ENCODE measurements at places on chromosomes 3 and 15. TPM values are rescaled to one million over a fixed set of nuclear protein-coding genes. Genes with fewer than 3 reads are reported as not detected.

UACA gene
- total RNA-seq = 38.0 TPM

GRCh38 chr3:157353652-157354051, 83.0 kb upstream of the PTX3 start:
- no peak for DNase-seq

DNA sequence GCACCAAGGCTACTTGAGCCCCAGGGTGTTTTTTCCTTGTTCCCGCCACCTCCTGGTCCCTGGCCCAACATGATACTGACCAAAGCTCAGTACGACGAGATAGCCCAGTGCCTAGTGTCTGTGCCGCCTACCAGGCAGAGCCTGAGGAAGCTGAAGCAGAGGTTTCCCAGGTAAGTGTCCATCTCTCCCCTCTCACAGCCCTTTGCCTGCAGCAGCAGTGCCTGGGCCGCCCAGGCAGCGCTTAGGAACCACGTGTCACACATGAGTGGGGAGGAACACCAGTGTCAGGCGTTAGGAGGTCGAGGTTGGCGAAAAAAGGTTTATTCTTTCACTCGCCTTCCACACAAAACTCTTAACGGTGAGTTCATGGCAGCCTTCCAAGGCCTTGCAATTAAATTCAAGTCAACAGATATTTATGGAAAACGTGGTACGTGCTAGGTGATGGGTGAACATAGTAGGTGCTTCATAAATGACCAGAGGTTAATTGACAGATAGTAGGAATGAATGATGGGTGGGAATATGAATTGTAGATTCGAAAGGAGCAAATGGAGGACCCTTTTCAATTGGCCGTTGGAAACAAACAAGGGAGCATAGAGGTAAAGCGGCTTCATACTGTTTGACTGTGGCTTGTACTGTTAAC, 486 bp downstream of the CDIN1 start:
- no peak for DNase-seq

FAM107A gene
- total RNA-seq = 0.13 TPM

CD276 gene
- total RNA-seq = 133 TPM

Measured in H9 (cell line).